NCI-H187 treated with DMSO at 0.1 percent for 48 hours (cell line): ENCODE measurements at places on chromosomes 3 and 15.

- no peak for DNase-seq
Observed at GRCh38 chr3:19293295-19293694, 145.0 kb downstream of the KCNH8 start.

DNA sequence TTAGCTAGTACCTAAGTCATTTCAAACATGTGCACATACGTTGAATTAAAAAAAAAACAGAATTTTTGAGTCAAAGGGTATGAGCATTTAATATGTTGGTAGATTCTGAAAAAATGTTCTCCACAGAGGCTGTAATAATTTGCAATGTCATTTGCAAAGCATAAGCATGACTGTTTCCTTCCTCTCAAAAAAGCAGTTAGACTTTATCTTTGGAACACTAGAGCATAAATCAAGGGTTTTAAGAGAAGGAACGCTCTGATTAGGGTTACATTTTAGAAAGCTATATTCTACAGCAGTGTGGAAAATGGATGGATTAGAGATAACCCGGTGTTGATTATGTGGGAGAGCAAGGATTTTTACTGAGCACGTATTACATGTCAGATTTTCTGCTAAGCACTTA, 193.7 kb downstream of the WDR72 start:
- no peak for DNase-seq

DNA sequence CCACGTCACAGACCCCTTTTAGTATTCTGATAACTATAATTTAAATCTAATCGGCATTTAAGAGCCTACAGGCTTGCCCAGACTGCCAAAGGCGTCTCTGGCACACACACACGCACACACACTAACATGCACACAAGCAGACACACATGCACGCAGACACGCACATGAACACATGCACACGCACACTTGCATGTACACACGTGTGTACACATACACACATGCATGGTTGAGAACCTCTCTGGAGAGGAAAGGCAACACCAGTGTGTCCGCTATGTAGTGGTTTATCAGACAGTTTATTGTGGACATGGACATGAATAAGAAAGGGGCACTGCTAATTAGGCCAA, 102.1 kb downstream of the FBLN2 start:
- no peak for DNase-seq

- DNase-seq: no peak
Observed at GRCh38 chr15:42121021-42121420, 26.7 kb upstream of the PLA2G4D start.

GRCh38 chr3:58991026-58991425, 58.8 kb downstream of the CFAP20DC start:
- no peak for DNase-seq

GRCh38 chr15:78422571-78423340, 15.3 kb upstream of the IREB2 start:
- DNase-seq: no peak

- DNase-seq: no peak
Observed at GRCh38 chr3:171557173-171557572, 97.0 kb upstream of the TNIK start.

DNA sequence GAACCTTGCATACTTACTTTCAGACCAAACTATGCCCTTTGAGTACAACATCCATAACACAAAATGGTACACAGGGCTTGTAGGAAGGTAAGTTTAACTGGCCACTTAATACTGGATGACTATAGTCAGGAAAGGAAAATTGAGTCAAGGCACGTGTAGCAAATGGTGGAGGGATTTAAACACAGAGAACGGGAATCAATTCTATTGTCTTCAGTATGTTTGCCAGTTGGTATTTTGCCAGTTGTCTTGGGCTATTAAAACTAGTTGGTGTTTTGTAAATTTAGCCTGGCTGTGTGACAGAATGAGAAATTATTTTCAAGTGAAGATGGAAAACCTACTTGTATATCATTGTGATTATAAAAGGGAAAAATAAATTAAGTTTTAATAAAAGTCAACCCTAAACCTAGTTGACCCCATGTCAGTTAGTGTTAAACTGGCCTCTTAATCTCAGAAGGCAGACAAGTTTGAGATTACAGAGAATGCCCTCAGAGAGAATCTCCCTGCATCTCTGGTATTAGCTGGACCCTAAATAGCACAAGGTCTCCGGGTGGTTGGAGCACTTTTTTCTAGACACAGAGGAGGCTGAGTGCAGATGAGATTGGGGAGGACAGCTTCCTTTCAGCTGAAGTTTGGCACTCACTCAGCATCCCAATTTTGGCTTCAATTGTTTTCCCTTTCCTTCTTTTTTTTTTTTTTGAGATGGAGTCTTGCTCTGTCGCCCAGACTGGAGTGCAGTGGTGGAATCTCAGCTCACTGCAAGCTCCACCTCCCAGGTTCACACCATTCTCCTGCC, 91.2 kb downstream of the MB21D2 start:
- DNase-seq: no peak

DNA sequence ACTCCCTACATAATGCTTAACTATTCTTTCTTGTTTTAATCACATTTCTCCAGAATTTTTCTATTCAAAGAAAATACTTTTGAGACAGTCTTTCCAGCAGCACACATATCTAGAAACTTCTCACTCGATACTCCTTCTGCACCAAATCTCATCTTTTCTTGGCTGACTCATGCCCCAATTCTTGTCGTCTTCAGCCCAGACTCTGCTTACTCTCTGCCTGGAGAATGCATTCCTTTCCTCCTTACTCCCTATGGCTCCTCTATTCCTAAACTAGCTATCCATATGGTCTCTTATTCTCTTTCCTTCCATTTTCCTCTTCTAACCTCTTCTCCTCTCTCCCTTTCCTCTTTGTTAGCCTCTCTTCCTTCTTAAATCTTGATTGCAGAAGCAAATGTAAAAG, 158.7 kb downstream of the GBE1 start:
- no peak for DNase-seq

GRCh38 chr15:89177633-89178306, 43.6 kb downstream of the RLBP1 start:
- DNase-seq: no peak

GRCh38 chr3:16427103-16427965, 86.2 kb downstream of the RFTN1 start:
- DNase-seq: no peak

DNA sequence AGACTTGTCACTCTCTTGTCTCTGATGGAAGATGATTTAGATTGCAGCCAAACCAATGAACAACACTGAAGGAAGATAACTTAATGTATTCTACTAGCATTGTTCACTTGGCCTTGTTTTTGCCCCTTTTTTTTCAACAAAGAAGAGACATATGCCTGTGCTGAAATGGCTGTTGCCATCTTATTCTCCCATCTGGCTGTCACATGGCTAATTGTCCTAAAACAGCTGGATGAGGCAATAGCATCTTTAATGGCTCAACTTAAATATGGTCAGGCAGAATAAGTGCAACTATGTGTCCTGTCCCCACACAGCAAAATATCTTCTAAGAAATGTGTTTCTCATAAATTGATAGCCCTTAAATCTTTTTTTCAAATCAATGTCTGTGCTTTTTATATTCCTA, 576.9 kb downstream of the TUSC7 start:
- no peak for DNase-seq

GRCh38 chr15:33047077-33047476, 147.4 kb downstream of the FMN1 start:
- no peak for DNase-seq

DNA sequence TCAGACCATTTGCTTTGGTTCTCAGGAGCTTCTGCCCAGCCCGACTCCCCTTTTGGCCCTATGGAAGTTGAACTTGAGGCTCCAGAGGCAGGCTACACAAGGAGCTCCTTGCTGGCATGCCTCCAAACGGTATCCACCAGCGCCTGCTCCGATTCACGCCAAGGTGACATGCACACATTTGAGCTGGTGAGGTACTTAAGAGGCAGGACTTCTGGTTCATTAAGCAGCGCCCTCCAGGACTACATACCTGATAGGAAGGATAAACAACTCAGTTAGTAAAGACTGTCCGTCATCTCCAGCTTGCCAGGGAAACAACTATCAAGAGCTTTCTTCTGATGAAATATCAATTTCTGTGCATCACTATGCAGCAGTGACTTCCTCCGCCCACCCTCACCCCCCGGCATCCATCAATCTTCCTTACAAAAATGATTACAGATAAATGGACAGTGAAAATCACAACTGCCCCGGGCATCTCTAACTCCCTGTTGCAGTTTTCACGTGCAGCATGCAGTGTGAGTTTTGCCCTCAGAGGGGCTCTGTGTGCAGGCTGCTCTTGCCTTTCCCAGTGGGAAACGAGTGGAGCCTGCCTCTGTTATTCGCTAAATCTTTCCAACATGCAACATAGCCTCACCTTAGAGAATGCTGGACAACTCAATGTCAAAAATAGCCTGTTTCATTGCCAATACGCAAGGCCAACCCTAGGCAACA, 122.9 kb downstream of the ARRDC4 start:
- DNase-seq: no peak

- DNase-seq: no peak
Observed at GRCh38 chr3:94019659-94020058, 8.7 kb downstream of the STX19 start.

- DNase-seq: no peak
Observed at GRCh38 chr15:32122013-32122412, 91.7 kb downstream of the CHRNA7 start.

GRCh38 chr3:97106652-97106989, 292.2 kb downstream of the EPHA6 start:
- no peak for DNase-seq

- DNase-seq: no peak
Observed at GRCh38 chr3:186869253-186870100, 27.0 kb downstream of the ADIPOQ start.

GRCh38 chr3:35602395-35602936, 36.9 kb upstream of the ARPP21 start:
- DNase-seq: no peak

DNA sequence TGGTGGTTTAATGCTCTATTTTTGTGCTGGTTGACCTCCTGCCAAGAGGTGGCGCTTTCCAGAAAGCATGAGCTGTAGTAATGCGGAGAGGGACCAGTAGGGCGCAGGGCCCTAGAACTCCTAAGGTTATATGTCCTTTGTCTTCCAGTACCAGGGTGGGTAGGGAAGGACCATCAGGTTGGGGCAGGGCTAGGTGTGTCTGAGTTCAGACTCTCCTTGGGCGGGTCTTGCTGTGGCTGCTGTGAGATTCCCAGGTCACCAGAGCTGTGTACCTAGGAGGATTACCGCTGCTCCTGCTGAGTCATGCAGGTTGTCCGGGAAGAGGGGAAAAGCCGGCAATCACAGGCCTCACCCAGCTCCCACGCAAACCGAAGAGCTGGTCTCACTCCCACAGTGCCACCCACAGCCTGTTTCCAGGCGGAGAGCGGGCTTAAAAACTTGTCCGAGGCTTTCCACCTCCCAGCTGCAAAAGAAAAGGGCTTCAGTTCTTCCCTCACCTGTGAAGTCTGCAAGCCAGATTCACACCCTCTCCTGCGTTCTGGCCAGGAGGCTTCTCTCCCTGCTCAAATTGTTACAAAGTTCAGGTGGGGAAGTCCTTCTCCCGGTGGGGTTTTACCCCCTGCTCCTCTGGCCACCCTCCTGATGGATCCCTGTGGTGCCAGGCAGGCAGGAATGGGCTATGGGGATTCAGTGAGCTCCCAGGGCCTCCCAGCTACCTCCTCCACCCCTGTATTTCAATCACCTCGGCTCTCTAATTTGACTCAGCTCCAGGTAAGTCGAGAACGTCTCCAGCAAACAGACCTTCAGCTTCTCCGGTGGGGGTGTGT, 37.7 kb upstream of the BCHE start:
- DNase-seq: no peak

DNA sequence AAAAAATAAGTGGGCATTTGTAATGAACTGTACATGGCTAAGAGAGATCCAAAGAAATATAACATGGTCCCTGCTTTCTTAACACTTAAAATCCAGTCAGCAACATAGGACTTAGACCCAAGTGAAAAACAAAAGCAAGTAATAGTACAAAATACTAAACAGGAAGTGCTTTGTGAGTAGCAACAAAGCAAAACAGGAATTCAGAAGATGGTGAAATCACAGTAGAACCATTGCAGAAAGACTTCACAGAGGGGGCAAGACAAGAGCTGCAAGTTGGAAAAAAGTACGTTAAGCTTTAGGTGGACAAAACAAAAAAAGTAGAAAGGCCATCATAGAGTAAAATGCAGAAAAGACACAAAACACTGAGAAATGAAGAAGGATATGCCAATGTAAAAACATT, 116.0 kb downstream of the TBC1D5 start:
- DNase-seq: no peak

DNA sequence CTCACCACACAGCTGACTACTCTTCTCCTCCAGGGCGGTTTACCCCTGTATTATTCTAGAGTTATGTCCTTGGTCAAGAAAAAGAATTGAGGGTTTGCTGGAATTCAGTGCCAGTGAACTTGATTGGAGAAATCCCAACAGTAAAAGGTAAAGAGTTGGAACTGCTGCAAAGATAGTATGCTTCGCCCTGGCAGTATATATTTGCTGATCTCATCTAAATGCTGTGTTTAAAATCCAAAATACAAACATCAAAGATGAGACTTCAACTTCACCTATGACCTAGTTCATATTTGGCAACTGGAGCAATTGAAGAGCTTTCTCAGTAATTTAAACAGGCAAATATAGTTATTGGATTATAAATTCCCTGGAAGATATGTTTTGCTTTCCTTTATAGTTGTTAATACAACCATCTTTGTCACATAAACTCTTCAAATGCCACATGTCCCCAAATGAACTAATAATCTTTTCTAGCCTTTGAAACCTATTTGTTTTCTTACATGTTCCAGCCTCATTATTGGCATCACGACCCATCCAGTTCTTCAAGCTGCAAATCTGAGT, 6.5 kb downstream of the KCNH8 start:
- DNase-seq: no peak

GRCh38 chr15:45555934-45556608, 31.1 kb upstream of the BLOC1S6 start:
- DNase-seq: no peak

GRCh38 chr3:174068035-174068434, 670.5 kb downstream of the NLGN1 start:
- DNase-seq: no peak

- DNase-seq: no peak
Observed at GRCh38 chr3:72887705-72888545, at the start of gene GXYLT2. GXYLT2 (plus strand) TSS chr3:72888046; CDS start chr3:72888234, 188 bp downstream.

DNA sequence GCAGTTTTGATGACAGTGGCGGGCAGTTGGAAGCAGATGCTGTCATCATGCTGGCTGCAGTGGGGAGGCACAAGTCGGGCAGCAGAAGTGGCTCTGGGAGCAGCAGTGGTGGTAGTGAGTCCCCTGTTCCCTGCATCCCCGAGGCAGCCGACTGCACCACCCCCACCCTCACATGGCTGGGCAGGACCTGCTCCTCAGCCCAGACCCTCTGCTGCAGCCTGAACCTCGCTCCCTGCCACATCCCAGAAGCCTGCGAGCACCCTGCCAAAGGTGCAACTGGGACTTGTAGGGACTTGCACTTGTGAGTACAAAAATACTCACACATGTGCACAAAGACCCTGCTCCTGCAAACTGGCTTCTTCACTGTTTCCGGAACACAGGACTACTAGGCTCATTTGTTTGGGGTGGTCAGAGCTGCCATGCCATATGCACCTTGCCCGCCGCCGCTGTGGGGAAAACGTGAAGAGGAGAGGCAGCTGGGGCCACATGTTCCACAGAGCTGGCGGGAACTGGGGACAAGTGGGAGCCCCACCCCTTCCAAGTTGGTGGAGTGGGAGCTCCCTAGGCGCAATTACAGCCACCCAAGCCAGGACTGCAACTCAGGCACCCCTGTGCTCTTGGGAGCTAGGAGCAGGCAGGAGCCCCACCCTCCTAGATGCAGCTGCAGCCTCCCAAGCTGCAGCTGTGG, 2.2 kb downstream of the JMJD7 start:
- DNase-seq: no peak
